Activated naive CD4-positive, alpha-beta T cell treated with Interleukin-2 at 50 U/mL for 16 hours (primary cell): ENCODE measurements at places on chromosomes 1 and 21.
A peak's percentile ranks its signal among the peaks of the same experiment; 100 is the strongest.

GRCh38 chr1:226095286-226095685 is 32.8 kb downstream of the H3-3A start:
- no peak for DNase-seq

DNA sequence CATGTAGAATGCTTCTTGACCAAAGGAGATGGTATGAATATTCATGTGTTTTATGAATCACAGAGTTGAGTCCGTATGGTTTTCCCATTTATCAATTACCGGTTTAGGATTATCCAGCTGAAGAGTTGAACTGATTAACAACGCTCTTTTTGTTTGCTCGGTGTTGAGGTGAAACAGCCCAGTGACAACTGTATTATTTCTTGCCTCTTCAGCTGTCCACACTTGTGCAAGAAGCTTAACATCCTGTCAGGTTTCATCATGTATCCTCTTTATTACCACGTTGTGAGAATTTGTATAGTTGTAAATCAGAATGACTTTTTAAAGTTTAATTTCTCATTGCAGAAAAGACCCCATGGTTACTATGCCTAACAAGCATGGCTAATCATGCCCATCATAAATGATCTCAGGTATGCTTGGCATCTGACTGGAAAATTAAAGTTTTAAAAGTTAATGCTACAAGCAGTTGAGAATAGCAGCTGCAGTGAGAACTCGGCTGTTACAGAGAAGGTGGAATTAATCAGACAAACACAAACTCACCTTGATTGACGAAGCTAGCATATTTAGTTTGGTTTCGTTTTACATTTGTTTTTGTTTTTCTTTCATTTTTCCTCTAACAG is 563.2 kb upstream of the ADGRL2 start:
- DNase-seq = no peak

DNA sequence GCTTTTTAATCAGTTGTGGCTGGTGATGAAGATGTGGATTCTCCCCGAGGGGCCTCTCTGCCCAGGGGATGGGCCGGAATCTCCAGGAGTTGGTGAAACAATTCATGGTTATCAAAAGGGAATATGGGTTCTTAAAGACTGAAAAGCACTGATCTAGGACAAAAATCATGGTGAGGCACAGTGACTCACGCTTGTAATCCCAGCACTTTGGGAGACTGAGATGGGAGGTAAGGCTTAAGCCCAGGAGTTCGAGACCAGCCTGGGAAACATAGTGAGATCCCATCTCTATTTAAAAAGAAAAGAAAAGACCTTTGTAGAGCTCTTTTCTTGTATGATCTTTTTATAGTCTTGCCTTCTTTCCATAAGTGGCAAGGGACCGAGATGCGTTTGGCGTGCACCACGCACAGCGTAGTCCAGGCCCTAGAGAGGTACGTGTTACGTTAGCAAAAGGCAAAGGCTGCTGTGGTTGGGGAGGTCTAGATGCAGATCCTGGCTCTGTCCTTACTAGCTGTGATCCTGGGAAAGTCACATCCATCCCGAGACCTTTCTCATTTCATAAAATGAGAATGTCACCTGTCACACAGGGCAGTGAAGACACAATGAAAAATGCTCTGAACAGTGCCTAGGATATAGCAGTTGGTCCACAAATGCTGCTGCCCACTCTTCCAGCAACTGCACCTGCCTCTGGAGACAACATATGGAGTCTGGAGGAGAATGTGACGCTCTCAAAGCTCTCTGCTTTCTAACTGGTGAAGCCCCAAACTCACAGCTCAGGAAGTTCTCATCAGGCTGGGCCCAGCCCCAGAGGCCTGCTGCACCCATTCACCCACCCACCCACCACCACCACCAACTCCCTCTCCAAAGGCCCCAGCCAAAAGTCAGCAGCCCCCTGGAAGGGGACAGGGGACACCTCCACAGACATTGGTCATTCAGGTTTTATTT is 54.8 kb downstream of the KIF21B start:
- DNase-seq = no peak

- no peak for DNase-seq
Measured at GRCh38 chr1:21865943-21866706, 54.1 kb downstream of the LDLRAD2 start.

- no peak for DNase-seq
Measured at GRCh38 chr1:187537936-187538335, 709.2 kb downstream of the PLA2G4A start.

GRCh38 chr1:105427543-105427942 is 1628.9 kb upstream of the PRMT6 start:
- DNase-seq = no peak

- no peak for DNase-seq
Measured at GRCh38 chr1:193569096-193569982, 382.9 kb upstream of the B3GALT2 start.

DNA sequence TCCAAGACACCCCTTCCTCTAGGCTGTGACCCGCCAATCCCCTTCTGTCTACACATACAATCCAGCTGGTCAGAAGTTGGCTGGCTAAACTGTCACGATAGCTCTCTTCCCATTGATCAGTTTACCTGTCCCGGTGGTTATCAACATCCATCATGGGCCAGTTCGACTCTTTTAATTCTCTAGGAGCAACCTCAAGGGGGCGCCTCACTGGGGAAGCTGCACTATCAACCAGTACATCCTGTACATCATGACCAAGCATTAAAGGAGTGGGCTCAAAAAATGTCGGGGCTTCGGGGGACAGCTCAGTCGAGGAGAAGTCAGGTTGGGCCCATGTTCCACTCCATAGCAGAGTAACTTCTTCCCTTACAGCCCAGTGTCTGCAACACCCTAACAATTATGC is 53.2 kb upstream of the B3GALNT2 start:
- no peak for DNase-seq

- no peak for DNase-seq
Measured at GRCh38 chr1:217244971-217245370, 385.9 kb downstream of the GPATCH2 start.

DNA sequence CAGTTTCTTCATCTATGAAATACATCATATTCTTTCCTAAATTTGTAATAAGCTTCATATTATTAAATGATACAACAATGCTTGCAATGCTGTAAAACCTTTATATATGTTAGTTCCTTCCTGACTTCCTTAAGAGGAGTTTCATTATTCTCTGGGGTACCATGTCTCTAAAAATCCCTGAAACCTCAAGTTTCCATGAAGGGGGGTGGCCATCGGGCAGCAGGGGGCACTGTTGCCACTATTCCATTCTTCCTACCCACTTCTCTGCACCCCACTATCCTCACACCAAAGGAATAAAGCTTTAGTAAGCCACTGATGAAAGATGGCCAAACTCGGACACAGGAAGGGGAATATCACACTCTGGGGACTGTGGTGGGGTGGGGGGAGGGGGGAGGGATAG is 9.0 kb upstream of the DMRTB1 start:
- DNase-seq = no peak

- no peak for DNase-seq
Measured at GRCh38 chr1:154198756-154199562, 7.1 kb upstream of the TPM3 start.

GRCh38 chr1:110502402-110503151 is 16.4 kb downstream of the KCNA10 start:
- no peak for DNase-seq

DNA sequence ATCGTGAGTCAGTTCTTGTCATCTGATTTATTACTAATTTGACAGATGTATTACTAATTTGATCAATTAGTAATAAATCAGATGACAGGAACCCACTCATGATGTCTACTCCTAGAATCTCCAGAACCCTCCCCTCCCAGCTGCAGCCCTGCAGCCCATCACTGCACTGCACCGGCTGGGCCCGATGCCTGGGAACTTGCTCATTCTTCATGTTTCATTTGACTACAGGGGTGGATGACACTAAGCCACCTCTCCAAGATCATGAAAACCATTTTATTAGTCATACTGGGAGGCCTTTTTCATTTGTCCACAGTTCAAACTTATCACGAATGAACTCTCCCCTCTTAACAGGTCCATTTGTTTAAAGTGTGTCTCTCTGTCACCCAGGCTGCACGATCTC is 41.0 kb downstream of the KCNH1 start:
- DNase-seq = no peak

- DNase-seq = peak; percentile 16
Measured at GRCh38 chr1:109498161-109498801, 4.4 kb downstream of the CYB561D1 start.

DNA sequence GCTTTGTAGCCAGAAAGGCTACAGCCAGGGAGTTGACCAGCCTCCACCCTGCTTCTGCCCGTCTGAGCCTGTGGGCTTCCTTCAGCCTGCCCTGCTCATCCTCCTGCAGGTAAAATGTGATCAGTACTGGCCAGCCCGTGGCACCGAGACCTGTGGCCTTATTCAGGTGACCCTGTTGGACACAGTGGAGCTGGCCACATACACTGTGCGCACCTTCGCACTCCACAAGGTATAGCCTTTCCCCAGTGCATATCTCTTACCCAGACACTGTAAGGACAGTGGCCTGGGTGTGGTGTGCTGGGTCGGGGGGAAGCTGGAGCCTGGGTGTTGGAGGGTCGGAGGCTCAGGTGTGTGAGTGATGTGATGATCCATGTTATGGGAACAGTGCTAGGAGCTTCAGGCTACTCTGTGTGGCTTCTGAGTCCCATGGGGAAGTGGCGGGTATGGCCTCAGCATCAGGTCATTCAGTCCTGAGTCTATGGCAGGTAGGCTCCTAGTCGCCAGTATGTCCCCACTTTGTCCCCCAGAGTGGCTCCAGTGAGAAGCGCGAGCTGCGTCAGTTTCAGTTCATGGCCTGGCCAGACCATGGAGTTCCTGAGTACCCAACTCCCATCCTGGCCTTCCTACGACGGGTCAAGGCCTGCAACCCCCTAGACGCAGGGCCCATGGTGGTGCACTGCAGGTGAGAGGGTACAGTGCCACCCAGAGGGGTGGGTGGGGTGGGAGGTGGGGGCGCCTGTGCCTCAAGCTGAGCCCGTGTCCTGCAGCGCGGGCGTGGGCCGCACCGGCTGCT is 31.2 kb upstream of the KDM4A start:
- DNase-seq = no peak

DNA sequence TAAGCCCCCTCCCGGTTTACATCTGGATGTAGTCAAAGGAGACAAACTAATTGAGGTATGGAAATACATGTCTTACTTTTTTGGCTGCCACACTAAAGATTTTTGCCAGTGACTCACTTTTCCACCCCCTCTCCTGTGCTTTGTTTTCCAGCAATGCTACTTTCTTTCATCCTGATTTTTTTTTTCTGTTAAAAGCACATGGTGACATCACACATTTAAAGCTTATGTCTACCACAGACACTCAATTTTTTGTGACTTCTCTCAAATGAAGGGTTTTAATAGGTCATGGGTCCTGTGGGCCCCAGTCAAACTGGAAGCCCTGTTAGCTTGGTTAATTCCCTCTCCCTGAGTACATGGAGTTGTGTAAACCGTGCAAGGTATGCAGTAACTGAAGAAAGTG is 2.2 kb downstream of the PPP1R8 start:
- DNase-seq = no peak

GRCh38 chr1:78090472-78091133 is 44.8 kb downstream of the GIPC2 start:
- no peak for DNase-seq

DNA sequence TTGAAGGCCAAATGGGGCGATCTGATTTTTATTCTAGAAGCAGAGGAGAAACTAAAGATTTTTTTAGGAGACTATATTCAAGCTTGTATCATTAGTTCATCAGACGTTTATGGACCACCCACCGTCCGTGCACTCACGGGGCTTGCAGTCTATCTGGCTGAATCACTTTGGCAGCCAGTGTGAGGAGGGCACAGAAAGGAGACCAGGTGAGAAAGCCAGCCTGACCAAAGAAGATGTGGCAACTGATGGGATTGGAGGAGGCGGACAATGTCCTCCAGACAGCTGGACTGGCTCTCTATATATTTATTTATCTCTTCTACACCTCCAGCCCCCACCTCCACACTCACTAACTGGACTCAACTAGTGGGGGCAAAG is 822 bp upstream of the ELOVL1 start:
- no peak for DNase-seq

DNA sequence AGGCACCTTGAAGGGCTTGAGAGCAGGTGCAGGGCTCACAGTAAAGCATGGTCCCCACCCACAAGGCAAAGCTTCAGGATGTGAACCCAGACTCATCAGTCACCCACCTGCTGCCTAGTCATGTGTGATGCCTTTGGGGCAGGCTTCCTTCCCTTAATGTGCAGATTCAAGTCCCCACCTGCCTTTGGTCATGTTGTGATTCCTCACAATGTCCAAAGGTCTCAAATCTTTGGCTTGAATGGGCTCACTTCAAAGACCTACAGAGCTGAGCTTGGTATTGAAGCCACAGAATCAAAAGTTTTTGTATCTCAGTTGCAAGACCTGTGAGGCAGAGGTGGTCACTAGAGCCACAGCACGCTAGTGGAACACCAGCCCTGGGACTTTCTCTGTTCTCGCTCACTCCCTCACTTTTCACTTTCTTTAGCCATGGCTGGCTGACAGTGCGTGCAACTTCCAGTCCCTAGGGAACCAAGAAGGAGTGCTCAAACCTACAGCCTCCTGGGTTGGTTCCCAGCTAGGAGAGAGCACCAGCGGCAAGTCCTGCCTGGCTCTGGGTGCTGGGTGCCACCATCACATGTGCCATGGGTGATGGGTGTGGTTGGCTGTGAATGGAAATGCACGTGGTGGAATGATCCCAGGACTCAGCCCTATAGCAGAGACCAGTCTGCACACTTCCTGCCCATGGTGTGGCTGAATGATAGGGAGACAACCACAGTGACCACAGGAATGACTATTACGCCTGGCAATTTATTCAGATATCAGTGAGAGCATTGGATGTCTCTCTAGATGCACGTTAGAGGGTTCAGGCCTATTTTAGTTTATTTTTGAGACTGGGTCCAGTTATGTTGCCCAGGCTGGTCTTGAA is 26.4 kb upstream of the CLIC6 start:
- no peak for DNase-seq

DNA sequence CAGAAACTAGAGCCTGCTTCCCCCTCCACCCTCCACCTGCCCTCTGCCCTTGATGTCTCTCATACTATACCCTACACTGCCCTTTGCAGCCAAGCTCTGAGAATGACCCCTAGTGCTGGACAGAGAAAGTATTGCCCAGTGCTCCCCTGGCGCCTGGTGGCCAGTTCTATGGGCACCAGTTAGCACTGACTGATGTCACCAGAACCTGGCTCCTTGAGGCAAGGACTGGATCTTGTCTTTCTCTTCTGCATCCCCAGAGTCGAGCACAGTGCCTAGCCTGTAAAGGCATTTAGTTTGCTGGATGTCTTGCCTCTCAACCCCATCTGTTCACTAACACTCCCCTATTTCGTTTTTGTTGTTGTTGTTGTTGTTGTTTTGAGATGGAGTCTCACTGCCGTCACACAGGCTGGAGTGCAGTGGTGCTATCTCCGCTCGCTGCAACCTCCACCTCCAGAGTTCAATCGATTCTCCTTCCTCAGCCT is 5.9 kb downstream of the PHLDA3 start:
- no peak for DNase-seq
